ENCODE measurements at places on chromosomes 7 and 10. TPM values are rescaled to one million over a fixed set of nuclear protein-coding genes. Genes with fewer than 3 reads are reported as not detected.

DNA sequence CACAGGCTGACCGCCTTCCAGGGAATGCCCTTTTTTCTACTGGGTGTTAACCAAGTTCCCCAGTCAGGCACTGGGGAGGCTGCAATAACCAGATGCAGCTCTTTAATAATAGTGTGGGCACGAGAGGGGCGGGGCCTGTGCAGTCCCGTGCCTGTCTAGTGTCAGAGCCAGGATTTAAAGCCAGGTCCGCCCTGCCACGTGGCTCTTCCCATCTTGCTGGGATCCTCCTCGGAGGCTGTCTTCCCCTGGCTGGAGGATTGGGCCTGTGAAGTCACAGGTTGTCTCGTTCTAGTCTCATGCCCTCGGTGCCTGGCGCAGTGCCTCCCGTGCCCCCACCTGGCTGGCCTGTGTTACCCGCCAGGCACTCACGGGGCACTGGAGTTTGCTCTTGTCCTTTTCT lies 25.2 kb downstream of the TMEM120A start:
- peak; percentile 59 for DNase-seq

PRLHR gene
- total RNA-seq, result not detected

MICU1 gene
- total RNA-seq, result 37.6 TPM

SPDYE18 gene
- total RNA-seq, result 0.40 TPM
